ENCODE measurements at places on chromosomes 16 and 17.
A peak's percentile ranks its signal among the peaks of the same experiment; 100 is the strongest.

GRCh38 chr16:3578610-3579551 is 1.7 kb upstream of the NLRC3 start:
- DNase-seq, result peak; percentile 2

GRCh38 chr17:10613775-10614513 is 43.2 kb downstream of the MYH3 start:
- DNase-seq, result no peak

DNA sequence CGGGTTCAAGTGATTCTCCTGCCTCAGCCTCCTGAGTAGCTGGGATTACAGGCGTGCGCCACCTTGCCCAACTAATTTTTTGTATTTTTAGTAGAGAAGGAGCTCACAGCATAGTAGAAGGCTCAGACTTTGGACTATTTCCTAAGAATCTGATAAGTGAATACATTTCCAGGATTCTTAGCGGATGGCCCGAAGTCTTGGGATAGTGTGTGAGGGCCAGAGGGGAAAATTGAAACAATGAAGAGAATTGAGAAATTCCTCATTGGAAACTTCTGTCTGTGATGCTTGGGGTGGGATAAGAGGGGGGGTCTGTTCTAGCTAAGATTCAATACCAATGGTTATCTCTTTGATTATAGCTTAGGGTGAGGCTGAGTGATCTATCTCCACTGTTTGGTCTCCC is 183.3 kb downstream of the MSI2 start:
- DNase-seq, result no peak

DNA sequence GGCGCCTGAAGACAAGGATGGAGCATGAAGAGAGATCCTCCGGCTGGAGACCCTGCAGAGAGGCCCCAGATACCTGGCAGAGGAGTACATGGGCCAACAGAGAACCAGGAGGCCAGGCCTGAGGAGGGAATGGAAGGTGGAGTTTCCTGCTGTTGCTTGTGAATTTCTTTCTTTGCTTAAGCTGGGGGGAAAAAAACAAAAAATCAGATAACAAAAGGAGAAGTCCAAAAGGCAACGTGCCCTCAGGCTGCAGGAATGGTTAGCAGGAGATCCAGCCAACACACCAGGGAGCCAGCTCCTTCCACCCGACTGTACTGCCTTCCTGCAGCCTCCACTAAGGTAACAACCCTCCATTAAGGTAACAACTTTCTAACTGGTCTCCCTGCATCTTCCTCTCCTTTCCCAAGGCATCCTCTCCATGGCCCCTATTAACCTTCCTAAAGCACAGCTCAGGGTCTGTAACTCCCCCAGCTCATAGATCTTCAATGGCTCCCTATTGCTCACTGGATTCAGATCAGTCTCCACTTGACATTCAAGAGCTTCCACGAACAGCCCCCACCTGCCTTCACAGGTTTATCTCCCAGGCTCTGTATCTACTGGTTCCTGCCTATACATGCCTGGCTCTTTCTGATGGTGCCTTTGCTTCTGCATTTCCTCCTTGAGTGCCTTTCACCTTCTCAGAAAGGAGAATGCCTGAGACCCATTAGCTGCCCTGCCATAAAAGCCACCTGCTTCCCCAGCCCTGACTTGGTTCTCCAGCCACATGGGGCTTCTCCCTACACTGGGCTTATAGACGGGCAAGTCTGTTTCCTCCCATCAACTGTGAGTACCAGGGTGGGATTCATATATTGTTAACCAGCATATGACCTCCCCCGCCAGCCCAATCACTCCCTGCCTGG is 725 bp upstream of the ARL5C start:
- no peak for DNase-seq

DNA sequence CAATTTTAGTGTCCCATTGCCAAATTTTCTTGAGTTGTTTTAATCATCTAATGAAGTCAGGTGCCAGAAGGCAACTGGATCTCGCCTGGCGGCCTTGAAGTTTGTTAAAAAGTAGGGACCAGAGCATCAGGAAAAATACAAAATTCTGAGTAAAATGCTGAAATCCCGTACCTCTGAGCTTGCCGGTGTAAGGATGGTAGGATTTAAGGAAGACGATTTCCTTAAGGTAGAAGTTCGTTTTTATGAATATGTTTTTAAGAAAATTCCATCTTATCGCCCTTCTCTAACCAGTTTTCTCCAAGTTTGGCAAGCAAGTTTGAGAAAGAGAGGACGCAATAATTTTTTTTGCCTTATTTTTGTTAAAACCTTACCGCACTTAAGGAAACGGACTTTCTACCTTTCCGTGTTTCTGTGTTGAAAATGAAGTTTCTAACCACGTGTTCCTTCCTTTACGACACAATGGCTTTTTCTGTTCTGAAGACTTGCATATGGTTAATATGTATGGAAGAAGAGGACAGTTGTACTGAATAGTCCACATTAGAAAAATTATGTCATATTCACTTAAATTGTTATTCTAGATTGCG is 748 bp downstream of the ATF7IP2 start:
- peak; percentile 4 for DNase-seq

- peak; percentile 64 for DNase-seq
Measured at GRCh38 chr17:71899317-71899716, 221.5 kb upstream of the SOX9 start.

- DNase-seq, result no peak
Measured at GRCh38 chr17:42852351-42852750, 1.4 kb downstream of the AOC3 start.

DNA sequence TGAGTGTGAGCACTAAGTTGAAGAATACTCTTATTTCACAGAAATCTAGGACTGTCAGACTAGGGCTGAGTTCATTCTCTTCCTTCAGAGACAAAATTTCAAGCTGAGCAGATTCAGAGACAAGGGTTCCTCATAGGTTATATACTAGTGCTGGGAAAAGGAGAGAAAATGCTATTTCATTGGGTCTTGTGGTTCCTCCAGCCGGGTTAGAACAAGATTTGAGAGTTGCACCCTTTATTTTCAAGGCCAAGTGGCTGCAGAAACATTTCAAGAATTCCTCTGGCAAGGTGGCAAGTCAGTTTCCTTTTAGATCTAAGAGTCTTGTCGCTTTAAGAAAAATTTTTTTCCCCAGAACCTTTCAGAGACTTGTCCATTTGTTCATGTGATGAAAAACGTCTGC is 6.8 kb downstream of the THUMPD1 start:
- DNase-seq, result no peak

- DNase-seq, result peak; percentile 88
Measured at GRCh38 chr16:86398622-86399021, 111.7 kb upstream of the FOXF1 start.

GRCh38 chr16:49439676-49440075 is 66.1 kb downstream of the C16orf78 start:
- no peak for DNase-seq

GRCh38 chr16:29987371-29988085 is 7.9 kb downstream of the HIRIP3 start:
- DNase-seq, result no peak

DNA sequence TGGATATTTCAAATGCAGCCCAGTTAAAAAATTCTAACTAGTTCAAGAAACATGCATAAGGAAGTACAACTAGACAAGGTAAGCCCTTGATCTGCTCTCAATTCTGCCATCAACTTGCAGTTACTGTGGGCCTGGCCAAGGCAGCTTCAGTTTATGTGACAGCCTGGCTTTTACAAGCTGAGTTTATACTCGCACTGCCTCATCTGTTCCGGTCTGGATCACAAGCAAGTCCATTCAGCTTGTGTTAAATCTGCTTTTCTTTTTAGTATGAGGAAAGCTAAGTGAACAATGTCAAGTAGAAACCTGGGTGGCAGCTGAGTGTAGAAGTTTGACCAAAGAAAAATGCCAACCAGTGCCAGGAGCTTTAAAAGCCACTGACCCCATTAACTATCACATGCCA is 76.6 kb upstream of the CORO6 start:
- no peak for DNase-seq

DNA sequence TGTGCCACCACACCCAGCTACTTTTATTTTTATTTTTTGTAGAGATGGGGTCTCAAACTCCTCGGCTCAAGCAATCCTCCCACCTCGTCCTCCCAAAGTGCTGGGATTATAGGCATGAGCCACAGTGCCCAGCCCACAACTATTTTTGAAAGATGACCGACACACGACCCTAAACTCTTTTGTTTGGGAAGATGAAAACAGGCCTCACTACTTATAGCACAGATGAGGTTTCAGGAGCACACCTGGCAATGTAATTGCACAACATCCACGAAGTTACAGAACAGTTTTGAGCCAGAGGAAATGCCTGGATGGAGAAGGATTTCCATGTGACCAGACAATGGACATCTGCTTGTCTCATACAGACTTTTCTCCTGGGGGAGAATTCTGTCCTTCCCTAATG is 43.4 kb upstream of the PRSS54 start:
- no peak for DNase-seq

Measured in astrocyte (in vitro differentiated cells and primary cell).